Hair follicular keratinocyte (primary cell): ENCODE measurements at places on chromosomes 2 and 18. TPM values are rescaled to one million over a fixed set of nuclear protein-coding genes. Genes with fewer than 3 reads are reported as not detected.

FNDC4 gene
- total RNA-seq = 11.5 and 20.4 TPM in 2 replicates

IL36RN gene
- 0.15 and 1.0 TPM in 2 replicates for total RNA-seq

DCAF17 gene
- 10.8 and 15.5 TPM in 2 replicates for total RNA-seq

FZD7 gene
- total RNA-seq = 2.7 and 6.5 TPM in 2 replicates

MAP3K19 gene
- total RNA-seq = not detected in 2 replicates

ARHGEF33 gene
- total RNA-seq = 0.08 TPM in 1 of 2 replicates, not detected in the other

C2orf92 gene
- total RNA-seq = not detected in 2 replicates

CHRND gene
- not detected in 2 replicates for total RNA-seq

KCNIP3 gene
- 0.72 and 1.2 TPM in 2 replicates for total RNA-seq

FOXI3 gene
- total RNA-seq = not detected in 2 replicates

ADAM23 gene
- total RNA-seq = 0.72 and 5.1 TPM in 2 replicates

CEBPZ gene
- 34.8 and 55.4 TPM in 2 replicates for total RNA-seq

IL1A gene
- total RNA-seq = 305 and 483 TPM in 2 replicates

EFR3B gene
- total RNA-seq = 0.55 and 0.61 TPM in 2 replicates

SDC1 gene
- total RNA-seq = 1,259 and 1,658 TPM in 2 replicates

SLC9A4 gene
- total RNA-seq = not detected in 2 replicates

LONRF2 gene
- not detected in 2 replicates for total RNA-seq

CABYR gene
- total RNA-seq = 6.4 and 13.3 TPM in 2 replicates

CNOT9 gene
- 51.0 and 76.6 TPM in 2 replicates for total RNA-seq

KLHL30 gene
- 0.04 TPM in 1 of 2 replicates, not detected in the other for total RNA-seq

PPM1G gene
- total RNA-seq = 100 and 162 TPM in 2 replicates

IL36B gene
- not detected in 2 replicates for total RNA-seq

POTEJ gene
- not detected in 2 replicates for total RNA-seq

RSAD2 gene
- not detected in 2 replicates for total RNA-seq

RGPD4 gene
- total RNA-seq = not detected in 2 replicates

NFE2L2 gene
- total RNA-seq = 42.5 and 53.0 TPM in 2 replicates

ZNF396 gene
- total RNA-seq = 0.08 and 0.15 TPM in 2 replicates

ANKRD23 gene
- 0.65 and 0.78 TPM in 2 replicates for total RNA-seq

MATN3 gene
- total RNA-seq = 1.9 and 3.7 TPM in 2 replicates

CBLN2 gene
- not detected in 2 replicates for total RNA-seq

GCG gene
- total RNA-seq = not detected in 2 replicates

TCF7L1 gene
- total RNA-seq = 1.4 and 2.0 TPM in 2 replicates

ANTXR1 gene
- 17.3 and 19.4 TPM in 2 replicates for total RNA-seq

ATP8B1 gene
- 6.3 and 8.3 TPM in 2 replicates for total RNA-seq

COL4A4 gene
- total RNA-seq = under 0.01 and 0.16 TPM in 2 replicates

CNGA3 gene
- total RNA-seq = not detected in 2 replicates

LRRTM1 gene
- not detected in 2 replicates for total RNA-seq

EML4 gene
- total RNA-seq = 17.0 and 18.2 TPM in 2 replicates

TBC1D8 gene
- 11.4 and 20.0 TPM in 2 replicates for total RNA-seq

FOXD4L1 gene
- total RNA-seq = not detected in 2 replicates

SERPINB12 gene
- total RNA-seq = not detected in 2 replicates

FAM237A gene
- total RNA-seq = not detected in 2 replicates

KCNG2 gene
- not detected in 2 replicates for total RNA-seq

AMER3 gene
- not detected in 2 replicates for total RNA-seq

KCNE4 gene
- total RNA-seq = not detected in 2 replicates

RAPGEF4 gene
- 0.55 and 1.8 TPM in 2 replicates for total RNA-seq

IL1R2 gene
- total RNA-seq = 12.9 and 33.0 TPM in 2 replicates

MC4R gene
- total RNA-seq = not detected in 2 replicates

UPP2 gene
- not detected in 2 replicates for total RNA-seq

KIF1A gene
- not detected in 2 replicates for total RNA-seq

C1QL2 gene
- total RNA-seq = not detected in 2 replicates

AGPS gene
- total RNA-seq = 20.5 and 37.3 TPM in 2 replicates

STRN gene
- total RNA-seq = 10.5 and 12.2 TPM in 2 replicates

TUBA3D gene
- total RNA-seq = not detected in 2 replicates

ZFAND2B gene
- 38.2 and 42.1 TPM in 2 replicates for total RNA-seq

C2orf80 gene
- total RNA-seq = not detected in 2 replicates
